ENCODE measurements at places on chromosomes 1 and 21.

DNA sequence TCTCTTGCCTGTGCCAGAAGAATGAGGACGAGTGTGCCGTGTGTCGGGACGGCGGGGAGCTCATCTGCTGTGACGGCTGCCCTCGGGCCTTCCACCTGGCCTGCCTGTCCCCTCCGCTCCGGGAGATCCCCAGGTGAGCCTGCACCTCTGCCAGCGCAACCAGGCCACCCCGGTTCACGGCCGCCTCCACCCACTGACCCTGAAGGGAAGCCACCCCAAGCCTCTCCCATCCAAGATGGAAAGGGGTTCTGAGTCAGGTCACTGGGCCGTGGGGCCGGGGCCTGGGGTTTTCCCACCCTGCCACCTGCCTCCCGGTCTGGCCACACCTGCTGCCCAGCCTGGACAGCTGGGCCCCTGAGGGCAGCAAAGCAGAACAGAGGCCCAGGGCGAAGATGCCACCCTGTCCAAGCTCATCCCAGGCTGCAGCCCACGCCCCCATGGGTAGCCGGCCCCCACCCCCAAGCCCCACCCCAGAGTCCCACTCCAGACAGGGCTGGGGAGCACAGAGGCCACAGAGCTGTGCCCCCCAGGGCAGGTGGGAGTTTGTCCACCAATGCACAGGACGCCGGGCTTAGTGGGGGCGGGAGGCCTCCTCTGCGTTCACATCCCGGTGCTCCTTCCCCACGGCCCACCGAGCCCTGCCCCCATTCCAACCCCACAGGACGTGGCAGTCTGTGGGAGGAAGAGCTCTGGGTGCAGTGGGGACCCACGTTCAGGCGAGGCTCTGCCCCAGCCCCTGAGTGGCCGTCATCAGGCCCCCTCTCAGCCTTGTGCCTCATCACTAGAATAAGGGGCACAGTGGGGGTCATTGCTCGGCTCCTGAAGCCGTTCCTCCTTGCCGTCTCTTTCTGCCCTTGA is 5.6 kb downstream of the AIRE start:
- no peak for DNase-seq

DNA sequence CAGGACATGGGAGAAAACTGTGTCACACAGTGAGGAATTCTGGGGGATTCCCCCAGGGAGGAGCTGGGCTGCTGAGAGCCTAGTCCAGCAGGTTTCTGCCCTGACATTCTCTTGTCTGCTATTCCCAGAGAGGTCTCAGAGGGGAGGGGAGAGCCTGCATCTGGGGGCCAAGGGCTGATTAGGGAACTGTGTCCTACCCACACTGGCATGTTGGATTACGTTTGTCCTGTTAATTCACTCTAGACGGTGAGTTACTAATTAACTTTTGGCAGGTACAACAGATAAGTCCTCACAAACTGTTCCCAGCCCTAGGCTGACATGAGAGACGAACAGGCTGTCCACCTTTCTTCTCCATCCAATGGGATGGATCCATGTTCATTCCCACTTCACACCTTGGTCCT is 2.6 kb upstream of the SH3BGRL3 start:
- no peak for DNase-seq

DNA sequence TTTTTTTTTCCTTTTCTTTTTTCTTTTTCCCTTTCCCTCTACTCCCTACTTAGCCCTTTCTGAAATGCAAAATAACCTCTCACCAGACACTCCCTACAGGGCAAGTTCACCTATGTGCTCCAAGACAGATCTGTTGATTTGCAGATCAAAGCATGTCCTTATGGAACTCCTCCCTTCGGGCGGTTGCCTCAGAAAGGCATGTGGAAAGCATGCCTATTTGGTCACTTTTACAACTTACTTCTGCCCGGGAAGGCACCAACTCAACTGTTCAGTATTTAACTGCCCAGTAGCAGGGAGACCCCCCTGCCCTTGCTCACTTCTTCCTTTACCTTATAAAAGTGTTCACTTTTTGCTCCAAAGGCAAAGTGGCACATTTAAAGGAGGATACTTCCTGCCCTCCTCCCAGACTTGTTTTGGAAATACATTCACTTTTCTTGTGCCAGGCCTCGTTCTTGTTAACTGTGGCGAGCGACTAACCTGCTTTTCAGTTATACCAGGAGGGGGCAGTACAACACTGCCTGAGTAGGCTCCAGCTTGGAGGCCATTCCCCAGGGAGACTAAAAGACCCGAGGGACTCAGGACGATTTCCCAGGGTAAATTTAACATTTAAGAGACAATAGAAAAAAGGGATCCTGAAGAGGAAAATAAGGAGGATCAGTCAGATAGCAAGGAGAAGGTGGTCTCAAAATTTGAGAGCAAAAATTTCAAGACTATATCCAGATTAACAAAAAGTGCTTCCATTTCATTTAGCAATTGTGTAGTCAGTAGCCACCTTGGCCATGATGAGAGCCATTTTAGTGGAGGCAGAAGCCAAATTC is 12.3 kb upstream of the SLAMF7 start:
- DNase-seq = peak; percentile 54

DNA sequence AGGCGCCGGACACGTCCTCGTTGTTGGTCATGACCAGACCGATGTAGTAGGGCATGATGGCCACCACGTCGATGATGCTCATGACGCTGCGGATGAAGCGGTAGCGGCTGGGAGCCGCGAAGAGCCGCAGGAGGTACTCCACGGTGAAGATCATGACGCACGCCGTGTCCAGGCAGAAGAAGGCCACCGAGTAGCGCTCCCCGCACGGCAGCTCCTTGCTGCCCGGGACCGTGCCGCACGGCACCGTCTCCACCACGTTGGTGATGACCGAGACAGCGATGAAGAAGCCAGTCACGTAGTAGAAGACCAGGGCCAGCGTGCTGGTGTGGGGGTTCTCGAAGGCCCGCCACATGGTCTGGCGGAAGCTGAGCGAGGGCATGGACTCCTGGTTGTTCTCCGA is 7.6 kb downstream of the KCND3 start:
- DNase-seq = no peak

DNA sequence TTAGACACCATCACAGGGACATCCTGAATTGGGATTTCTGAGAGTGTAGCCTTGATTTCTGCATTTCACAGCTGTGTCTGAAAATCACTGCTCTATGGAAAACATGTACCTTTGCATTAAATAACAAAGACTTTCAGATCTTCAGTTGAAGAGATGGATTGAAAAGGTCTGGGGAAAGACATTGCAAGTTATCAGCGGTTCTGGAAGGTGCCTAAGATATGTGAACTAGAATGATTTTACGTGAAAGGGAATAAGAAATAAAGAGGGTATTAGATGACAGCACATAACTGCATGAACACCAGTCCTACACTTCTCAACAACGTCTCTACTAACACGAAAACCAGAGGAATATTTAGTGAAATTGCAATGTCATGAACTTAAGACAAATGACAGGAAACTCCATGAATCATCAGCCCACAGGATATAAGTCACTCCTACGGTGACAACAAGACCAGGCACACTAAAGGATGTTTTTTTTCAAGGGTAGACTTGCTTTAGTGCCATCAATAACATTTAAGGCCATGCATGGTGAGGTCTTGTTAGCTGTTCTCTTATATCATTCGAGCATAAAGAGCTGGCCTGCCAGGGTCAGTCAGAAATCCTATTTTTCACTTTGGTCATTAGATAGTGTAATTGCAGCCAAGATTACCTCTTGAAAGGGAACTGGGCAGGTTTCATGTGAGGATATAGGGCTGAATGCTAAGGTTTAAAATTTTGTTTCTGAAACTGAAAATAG is 283.1 kb downstream of the GRIK1 start:
- DNase-seq = no peak

GRCh38 chr1:213369465-213369864 is 318.4 kb downstream of the RPS6KC1 start:
- DNase-seq = no peak

- no peak for DNase-seq
These were observed 66.7 kb downstream of the KLHDC7A start for GRCh38 chr1:18547460-18547859.

- DNase-seq = no peak
These were observed 15.7 kb upstream of the PKP1 start for GRCh38 chr1:201267481-201268229.

DNA sequence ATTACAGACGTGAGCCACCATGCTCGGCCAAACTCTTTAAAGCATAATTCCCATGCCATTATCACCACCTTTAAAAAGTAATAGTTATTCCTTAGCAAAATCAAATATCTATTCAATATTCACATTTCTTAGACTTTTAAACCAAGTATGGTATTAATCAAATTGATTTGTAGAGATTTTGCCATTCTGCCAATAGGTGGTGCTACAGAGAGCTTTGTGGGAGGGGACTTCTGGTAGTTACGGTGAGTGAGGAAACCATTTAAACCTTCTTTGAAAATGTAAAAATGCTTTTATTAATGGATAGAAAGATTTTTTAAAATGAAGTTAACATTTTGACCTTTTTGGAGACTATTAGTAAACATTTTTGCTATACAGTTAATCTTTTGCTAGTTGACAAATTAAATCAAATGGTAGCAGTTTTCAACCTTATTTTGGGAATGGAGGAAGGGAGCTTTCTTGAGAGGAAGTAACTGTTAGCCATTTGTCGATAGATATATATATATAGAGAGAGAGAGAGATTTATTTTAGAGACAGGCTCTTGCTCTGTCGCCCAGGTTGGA is 19.3 kb downstream of the IARS2 start:
- DNase-seq = no peak

GRCh38 chr1:180152588-180152987 is 2.1 kb upstream of the QSOX1 start:
- no peak for DNase-seq
